Activated CD4-positive, alpha-beta T cell treated with anti-CD3 and anti-CD28 coated beads, Interleukin-2, amount 10 ng/mL, durations not matched to agents 7 days and 5 days (primary cell): ENCODE measurements at places on chromosomes 11 and 22.

GRCh38 chr22:27507111-27507611 lies 294.4 kb downstream of the MN1 start:
- H3K36me3 ChIP-seq: no peaks in the 10 kb centered on the region
- H3K4me1 ChIP-seq: no peaks in the 10 kb centered on the region
- H3K27ac ChIP-seq: no peak overlapping the region

- H3K27ac ChIP-seq: peak within 1 kb of the TSS; percentile 83
- peak; percentile 54 for DNase-seq
- peaks cover 19% of the 10 kb centered on the region for H3K36me3 ChIP-seq
- H3K27me3 ChIP-seq: peaks cover 39% of the 10 kb centered on the region
Observed at GRCh38 chr22:46267431-46268279, at the start of gene TTC38. TTC38 (plus strand) TSS chr22:46268008; CDS start chr22:46268040, 32 bp downstream.

- no peaks in the 10 kb centered on the region for H3K4me1 ChIP-seq
- H3K4me3 ChIP-seq: no peak overlapping the region
- no peak for DNase-seq
- peaks cover 2% of the 10 kb centered on the region for H3K27me3 ChIP-seq
- no peaks in the 10 kb centered on the region for H3K36me3 ChIP-seq
- H3K27ac ChIP-seq: no peak overlapping the region
Observed at GRCh38 chr11:81857386-81857785, 876.3 kb downstream of the FAM181B start.

DNA sequence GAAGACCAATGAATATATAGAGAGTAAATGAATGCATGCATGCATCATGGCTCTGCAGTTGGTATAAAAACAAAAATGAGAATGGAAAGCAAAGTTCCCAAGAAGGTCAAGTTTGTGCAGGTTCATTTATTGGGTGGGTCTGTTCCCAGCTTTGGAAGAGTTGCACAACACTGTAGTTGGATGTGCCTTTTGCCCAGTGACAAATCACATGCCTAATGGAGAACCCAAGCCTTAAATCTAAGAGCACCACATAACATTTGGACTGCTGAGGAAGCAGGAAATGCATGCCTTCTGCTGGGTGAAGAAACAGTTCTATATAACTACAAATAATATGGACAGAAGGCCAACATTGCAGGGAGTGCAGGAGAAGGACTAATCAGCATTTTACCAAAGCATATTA lies 30.6 kb downstream of the PRCP start:
- no peak overlapping the region for H3K27ac ChIP-seq
- H3K4me3 ChIP-seq: no peak overlapping the region
- no peak for DNase-seq
- peaks cover 3% of the 10 kb centered on the region for H3K27me3 ChIP-seq

DNA sequence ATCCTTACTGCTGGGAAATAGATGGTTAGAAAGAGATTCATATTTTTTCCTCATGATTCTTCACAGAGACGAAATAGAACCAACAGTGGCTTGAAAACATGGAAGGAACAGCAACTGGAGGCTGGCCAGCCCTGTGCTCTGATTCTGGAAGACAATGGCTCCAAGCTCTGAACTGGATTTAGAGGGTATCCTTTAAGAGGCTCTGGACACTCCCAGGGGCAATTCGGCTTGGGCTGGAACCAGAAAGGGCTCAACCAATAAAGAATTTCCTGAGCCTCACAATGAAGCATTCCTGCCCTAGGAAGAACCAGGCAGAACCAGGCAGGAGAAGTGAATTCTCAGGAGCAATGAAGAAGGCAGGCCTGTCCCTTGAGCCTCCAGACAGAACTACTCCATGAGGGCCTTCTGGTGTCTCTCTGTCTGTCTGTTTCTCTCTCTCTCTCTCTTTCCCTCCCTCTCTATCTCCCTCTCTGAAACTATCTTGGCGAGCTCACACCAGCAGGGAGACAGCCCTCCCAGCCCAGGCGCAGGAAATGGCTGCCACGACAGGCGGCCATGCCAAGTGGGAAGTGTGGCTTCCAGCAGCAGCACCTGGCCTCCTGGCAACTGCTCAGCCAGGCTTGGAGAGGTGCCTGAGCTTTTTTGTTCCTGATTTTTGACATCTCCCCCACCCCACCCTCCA lies 93.3 kb downstream of the RCN1 start:
- no peak for DNase-seq
- no peaks in the 10 kb centered on the region for H3K4me1 ChIP-seq
- H3K36me3 ChIP-seq: no peaks in the 10 kb centered on the region
- peaks cover 10% of the 10 kb centered on the region for H3K27me3 ChIP-seq
- no peak overlapping the region for H3K4me3 ChIP-seq

DNA sequence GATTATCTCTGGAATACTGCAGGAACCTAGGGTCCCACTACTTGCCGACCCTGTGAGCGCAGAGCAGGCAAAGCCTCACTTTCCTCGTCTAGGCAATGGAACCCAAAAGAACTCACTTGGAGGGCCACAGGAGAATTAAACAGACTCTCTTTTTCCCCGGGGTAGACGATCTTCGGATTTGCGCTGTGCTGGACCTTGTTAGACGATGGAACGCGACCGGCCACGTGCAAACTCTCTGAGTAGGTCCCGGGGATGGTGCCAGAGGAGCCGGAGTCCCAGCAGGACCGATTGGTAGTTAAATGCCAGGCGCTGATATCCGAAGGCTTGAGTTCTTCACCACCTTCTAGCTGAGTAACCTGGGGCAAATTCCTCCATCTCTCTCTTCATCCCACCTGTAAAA lies 1.0 kb upstream of the SLC1A2 start:
- no peaks in the 10 kb centered on the region for H3K36me3 ChIP-seq
- DNase-seq: no peak
- peaks cover 12% of the 10 kb centered on the region for H3K4me1 ChIP-seq
- H3K27ac ChIP-seq: no peak overlapping the region
- peaks cover 85% of the 10 kb centered on the region for H3K27me3 ChIP-seq
- no peak overlapping the region for H3K4me3 ChIP-seq

GRCh38 chr22:25702571-25703167 lies 39.3 kb upstream of the MYO18B start:
- peak overlapping the region; percentile 91 for H3K27ac ChIP-seq
- H3K4me1 ChIP-seq: peaks cover 69% of the 10 kb centered on the region

- peaks cover 65% of the 10 kb centered on the region for H3K36me3 ChIP-seq
- no peak for DNase-seq
- H3K4me1 ChIP-seq: no peaks in the 10 kb centered on the region
- no peaks in the 10 kb centered on the region for H3K27me3 ChIP-seq
- H3K4me3 ChIP-seq: no peak overlapping the region
Observed at GRCh38 chr11:61406067-61406466, 13.7 kb downstream of the TMEM216 start.

DNA sequence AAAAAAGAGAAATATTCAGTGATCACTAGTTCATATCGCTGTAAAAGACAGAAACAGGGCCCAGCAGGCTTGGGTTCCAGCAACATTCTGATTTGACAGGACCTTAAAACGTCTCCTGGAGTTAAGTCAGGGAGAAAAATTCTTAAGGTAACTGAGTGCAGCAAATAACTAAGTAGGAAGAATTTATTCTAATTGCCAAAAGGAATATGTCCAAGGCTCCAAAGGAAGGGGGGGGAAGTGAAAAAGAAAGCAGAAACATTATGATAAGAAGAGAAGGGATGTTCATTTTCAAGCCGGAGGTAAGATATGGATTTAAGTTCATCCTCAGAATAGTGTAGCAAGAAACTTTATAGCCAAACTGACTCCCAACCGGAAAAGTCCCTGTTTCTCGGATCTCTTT lies 90.4 kb downstream of the WT1 start:
- no peaks in the 10 kb centered on the region for H3K36me3 ChIP-seq
- H3K4me1 ChIP-seq: peaks cover 10% of the 10 kb centered on the region
- no peak overlapping the region for H3K27ac ChIP-seq
- peaks cover 1% of the 10 kb centered on the region for H3K27me3 ChIP-seq
- no peak for DNase-seq

DNA sequence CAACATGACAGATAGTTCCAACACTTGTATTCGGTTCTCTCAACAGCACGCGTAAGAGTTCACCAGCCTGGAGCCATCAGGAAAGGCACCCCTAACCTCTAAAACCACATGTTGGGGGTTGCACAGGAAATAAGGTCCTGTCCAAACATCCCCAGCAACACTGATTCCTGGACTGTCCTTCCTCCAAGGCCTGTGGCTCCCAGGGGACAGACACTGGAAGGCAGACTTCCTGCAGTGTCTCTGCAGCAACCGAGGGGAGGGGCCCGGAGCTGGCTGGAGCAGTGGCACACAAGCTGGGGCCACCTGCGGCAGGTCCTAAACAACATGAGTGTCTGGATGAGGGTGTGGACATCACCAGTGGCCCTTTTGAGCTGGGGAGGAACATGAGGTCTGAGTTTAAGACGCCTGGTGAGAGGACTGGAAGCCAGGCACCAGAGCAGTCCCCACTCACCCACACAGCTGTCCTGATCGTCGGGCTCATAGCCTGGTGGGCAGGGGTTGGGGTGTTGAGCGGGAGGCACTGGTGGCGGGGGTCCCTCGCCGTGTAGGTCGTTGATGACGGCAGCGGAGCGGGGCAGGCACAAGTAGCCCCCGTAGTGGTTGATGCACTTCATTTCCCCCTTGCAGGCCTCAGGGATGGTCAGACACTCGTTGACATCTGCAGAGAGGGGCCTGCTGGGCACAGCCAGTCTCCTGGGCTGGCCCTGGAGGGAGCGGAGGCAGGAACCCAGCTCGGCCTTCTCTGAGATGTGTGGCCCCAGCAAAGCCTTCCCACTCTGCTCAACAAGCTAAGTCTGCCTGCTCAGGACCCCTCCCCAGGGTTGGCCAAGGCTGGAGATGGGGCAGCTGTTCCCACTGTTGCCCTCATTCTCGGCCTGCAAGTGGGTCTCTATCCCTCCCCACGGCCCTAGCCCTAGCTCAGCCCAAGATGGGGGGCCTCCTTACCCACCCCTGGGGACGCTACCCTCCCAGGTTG lies 1.6 kb downstream of the EFEMP2 start:
- DNase-seq: no peak
- H3K27ac ChIP-seq: peak overlapping the region; percentile 38
- peaks cover 8% of the 10 kb centered on the region for H3K36me3 ChIP-seq
- peak overlapping the region; percentile 13 for H3K4me3 ChIP-seq

DNA sequence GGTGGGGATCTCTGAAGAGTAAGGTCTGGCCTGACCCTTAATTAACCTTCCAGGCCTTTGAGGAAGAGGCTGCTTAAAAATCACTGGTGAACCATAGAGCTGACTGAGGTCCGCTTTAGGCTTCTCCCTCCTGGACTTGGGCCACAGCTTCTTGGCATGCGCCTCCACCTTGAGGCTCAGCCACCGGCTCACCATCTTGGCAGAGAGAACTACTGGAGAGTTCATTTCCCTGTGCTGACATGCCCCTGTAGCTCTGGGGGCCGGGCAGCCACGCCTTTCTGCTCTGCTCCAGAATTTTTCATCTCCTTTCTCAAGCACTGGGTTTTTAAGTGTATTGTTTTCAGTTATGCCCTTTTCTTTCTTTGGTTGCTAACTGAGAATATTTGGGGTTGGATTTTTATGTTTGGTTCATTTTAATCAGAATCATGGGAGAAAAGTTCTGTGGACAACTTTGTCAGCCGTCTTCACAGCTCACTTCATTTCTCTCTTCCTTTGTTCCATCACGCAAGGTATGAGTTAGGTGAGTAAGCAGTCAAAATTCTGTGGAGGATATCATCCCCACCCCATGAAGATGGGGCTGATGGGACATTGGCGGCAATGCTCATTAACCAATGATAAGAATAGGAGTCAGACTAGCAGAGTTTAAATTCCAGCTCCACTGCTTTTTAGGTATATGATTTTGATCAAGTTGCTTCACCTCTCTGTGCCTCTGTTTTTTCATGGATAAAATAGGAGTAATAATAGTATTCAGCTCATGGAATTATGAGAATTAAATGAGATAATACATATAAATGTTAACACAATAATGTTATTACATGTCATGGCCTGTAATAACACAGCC lies 103.9 kb downstream of the DBX1 start:
- no peaks in the 10 kb centered on the region for H3K4me1 ChIP-seq
- H3K27ac ChIP-seq: no peak overlapping the region
- H3K36me3 ChIP-seq: no peaks in the 10 kb centered on the region
- DNase-seq: no peak

- H3K27ac ChIP-seq: no peak overlapping the region
- H3K27me3 ChIP-seq: no peaks in the 10 kb centered on the region
- H3K4me3 ChIP-seq: no peak overlapping the region
- no peaks in the 10 kb centered on the region for H3K4me1 ChIP-seq
- DNase-seq: no peak
- H3K36me3 ChIP-seq: no peaks in the 10 kb centered on the region
Observed at GRCh38 chr11:126583101-126583500, 227.6 kb downstream of the ST3GAL4 start.

DNA sequence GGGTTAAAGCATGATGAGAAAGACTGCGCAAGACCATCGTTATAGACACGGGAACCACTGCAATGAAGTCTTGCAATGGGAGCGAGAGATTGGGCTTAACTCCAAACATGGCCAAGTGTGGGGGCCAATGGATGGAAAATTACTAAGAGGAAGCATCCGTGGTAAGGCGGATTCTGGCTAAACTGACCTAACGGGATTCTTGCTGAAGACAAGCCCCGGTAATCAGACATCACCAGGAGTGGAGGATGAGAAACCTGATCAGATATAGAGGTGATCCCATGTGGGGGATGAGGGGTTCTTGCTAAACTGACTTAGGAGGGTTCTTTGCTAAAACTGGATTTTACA lies 5.8 kb upstream of the SYNGR1 start:
- peaks cover 20% of the 10 kb centered on the region for H3K27me3 ChIP-seq
- no peak overlapping the region for H3K4me3 ChIP-seq
- no peak for DNase-seq
- no peak overlapping the region for H3K27ac ChIP-seq
- H3K36me3 ChIP-seq: no peaks in the 10 kb centered on the region
- H3K4me1 ChIP-seq: peaks cover 5% of the 10 kb centered on the region

GRCh38 chr11:122287401-122287800 lies 171.4 kb upstream of the BLID start:
- H3K27ac ChIP-seq: no peak overlapping the region
- H3K4me3 ChIP-seq: no peak overlapping the region
- H3K4me1 ChIP-seq: no peaks in the 10 kb centered on the region
- H3K27me3 ChIP-seq: no peaks in the 10 kb centered on the region

- no peaks in the 10 kb centered on the region for H3K36me3 ChIP-seq
- H3K4me1 ChIP-seq: no peaks in the 10 kb centered on the region
- H3K4me3 ChIP-seq: no peak overlapping the region
- DNase-seq: no peak
- H3K27me3 ChIP-seq: no peaks in the 10 kb centered on the region
Observed at GRCh38 chr11:97007283-97007682, 617.5 kb downstream of the JRKL start.

DNA sequence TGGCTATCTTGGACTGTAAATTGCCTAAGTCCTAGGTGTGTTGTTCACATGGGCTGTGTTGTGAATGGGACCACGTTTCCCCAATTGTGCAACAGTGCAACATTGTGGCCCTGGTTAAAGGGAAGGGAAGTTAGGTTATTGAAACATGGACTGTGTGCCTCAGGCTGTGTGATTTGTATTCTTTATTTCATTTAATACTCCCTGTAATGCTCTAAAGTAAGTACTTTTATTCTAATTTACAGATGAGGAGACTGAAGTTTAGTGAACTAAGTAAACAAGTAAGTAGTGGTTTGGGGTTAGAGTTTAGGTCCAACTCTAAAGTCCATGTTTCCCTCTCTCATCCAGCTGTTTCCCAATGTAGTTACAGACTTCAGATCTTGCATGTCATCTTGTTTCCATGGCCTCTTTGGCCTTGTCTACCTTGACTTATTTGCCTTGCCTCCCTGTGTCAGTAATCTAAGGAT lies 77.7 kb downstream of the STIM1 start:
- no peaks in the 10 kb centered on the region for H3K27me3 ChIP-seq
- H3K36me3 ChIP-seq: peaks cover 41% of the 10 kb centered on the region
- H3K27ac ChIP-seq: no peak overlapping the region
- peaks cover 43% of the 10 kb centered on the region for H3K4me1 ChIP-seq
- H3K4me3 ChIP-seq: no peak overlapping the region
- no peak for DNase-seq

GRCh38 chr11:37108436-37109285 lies 510.6 kb upstream of the RAG2 start:
- no peak for DNase-seq
- no peak overlapping the region for H3K27ac ChIP-seq
- H3K4me1 ChIP-seq: no peaks in the 10 kb centered on the region
- H3K4me3 ChIP-seq: no peak overlapping the region
